Activated CD8-positive, alpha-beta memory T cell treated with anti-CD3 and anti-CD28 coated beads for 48 hours (primary cell): ENCODE measurements at places on chromosomes 7 and 10.

- DNase-seq: no peak
Measured at GRCh38 chr10:129621693-129622092, 154.7 kb downstream of the MGMT start.

- DNase-seq: no peak
Measured at GRCh38 chr7:51374936-51375335, 58.3 kb upstream of the COBL start.

GRCh38 chr7:11478426-11478825 lies 353.6 kb downstream of the THSD7A start:
- DNase-seq: no peak

DNA sequence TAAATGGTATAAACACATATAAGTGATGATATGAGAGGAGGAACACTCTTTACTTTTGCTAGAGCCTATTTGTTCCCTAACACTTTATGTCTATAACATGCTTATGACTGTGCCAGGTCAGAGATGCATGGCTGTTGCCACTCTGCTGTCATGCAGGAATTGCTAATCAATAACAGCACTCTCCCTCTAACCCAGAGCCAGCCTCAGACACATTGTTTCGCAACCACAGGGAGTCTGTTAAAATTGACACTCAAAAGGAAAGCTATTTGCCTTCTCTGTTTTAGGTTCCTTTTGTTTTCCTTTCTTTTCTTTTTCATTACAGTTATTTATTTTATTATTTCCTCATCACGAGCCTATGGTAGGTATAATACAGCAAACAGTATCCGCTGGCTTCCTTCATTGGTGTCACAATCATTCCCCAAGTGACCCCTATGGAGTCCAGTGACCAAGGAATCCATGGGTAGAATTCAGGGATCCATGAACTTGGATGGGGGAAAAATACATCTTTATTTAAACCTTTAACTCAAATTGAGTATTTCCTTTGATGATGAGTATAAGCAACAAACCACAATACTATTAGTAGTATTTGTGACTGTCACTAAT lies 6.8 kb downstream of the PON2 start:
- no peak for DNase-seq

DNA sequence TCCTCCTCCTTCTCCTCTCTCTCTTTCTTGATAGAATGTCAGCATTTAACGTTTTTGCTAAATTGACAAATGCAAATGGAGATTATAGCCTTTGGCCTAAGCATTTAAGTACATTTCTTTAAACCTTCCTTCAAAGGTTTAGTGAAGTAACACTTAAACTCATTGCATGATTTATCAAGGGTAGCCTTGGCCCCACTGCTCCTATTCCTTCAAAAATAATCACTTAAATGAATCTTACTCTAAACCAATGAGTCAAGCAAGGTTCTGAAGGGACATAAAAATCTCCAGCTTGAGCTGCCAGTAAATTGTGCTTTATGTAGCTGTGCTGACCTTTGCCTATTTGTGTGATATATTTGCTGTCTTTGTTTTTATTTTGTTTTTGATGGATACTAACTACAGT lies 358.5 kb upstream of the AKR1E2 start:
- no peak for DNase-seq

DNA sequence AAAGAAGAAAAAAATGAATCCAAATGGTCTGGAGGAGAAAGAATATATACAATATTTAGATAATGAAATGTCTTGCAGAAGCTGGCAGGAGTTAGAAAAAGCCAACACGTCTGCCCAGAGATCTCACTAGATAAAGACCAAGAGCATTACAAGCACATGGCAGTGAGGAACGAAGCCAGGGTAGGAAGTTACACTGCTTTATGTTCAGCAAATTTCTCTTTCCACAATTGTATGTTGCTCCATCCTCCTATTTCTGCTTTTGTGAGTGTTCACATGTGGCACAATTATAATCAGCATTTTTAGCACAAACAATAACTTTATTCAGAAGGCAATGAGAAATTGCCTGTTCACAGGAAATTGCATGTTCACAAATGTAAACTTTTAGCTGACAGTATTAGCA lies 53.7 kb downstream of the LRRC17 start:
- no peak for DNase-seq

DNA sequence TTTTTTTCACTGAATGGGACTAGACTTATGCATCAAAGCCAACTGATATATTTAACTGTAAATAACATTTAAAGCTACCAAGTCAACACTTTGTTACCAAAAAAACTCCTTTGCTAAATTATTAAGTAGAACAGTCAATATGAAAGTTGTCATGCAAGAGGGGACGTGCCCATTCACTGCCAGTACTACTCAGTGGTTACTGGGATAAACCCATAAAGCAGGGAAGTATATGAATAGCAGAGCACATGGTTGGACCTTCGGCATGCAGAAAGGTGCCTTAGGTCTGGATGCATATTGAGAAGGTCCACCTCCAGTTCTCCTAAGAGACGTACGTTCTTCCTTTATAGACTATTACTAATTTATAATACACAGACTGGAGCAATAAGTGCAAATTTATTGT lies 120.1 kb downstream of the SVOPL start:
- no peak for DNase-seq

DNA sequence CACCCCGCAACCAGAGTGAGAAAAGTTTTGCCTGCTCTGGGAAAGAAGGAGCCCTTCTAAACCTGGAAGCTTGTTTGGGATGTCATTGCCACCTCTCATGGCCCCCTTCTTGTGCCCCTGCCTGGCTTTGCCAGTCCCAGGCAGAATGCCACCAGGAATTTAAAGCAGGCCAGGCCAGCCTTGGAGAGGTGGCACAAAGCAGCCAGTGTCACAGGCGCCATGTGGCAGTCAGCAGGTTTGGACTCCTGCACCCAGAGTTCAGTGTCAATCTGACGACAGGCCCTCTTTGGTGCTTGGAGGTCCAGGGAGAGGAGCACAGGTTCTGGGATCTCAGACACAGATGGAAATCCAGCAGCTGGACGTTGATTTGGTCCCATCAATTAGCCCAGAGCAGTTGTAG lies 12.7 kb downstream of the HK1 start:
- DNase-seq: no peak
